ENCODE measurements at places on chromosomes 5 and 9. TPM values are rescaled to one million over a fixed set of nuclear protein-coding genes. Genes with fewer than 3 reads are reported as not detected.

DNA sequence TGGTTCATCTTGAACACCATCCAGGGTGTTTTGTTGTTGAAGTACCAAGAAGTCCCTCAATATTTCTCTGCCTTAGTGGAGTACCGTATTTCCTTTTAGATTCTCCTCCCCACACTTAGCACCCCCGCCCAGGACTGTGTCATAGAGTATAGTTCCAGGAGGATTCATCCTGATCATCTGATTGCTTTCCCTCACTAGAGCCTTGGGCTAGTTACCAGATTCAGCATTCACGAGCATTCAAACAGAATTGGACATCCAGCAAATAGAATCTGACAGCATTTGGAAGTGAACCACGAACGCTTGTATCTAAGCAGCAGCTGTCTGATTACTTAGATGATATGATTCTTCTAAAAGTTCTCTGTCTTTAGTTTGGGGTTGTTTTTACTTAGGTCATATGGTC, 248.1 kb upstream of the TAS2R1 start:
- H3K27ac ChIP-seq, result no peak overlapping the region
- no peaks in the 10 kb centered on the region for H3K4me1 ChIP-seq
- no peaks in the 10 kb centered on the region for H3K36me3 ChIP-seq
- H3K27me3 ChIP-seq, result no peaks in the 10 kb centered on the region
- no peak for DNase-seq

DNA sequence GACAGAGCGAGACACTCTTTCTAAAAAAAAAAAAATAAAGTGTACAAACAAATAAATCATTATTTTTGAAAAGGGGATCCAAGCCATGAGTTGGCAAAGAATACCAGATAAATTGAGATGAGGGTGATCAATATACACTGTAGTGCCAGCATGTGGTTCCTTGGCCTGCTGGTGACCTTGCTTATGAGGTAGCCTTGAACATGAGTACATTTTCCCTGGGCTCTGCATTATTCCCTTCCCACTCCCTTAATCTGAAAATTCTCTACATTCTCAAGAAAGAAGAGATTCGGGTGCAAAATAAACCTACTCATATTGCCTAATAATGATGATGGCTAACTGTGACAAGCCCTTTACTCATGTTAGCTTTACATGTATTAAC, 33.3 kb downstream of the SH3RF2 start:
- H3K4me1 ChIP-seq, result peaks cover 14% of the 10 kb centered on the region
- no peak overlapping the region for H3K4me3 ChIP-seq
- no peaks in the 10 kb centered on the region for H3K36me3 ChIP-seq
- H3K27me3 ChIP-seq, result no peaks in the 10 kb centered on the region

PCDHB8 gene
- 0.63 TPM for total RNA-seq

- no peak within 1 kb of the TSS for H3K27ac ChIP-seq
- H3K27me3 ChIP-seq, result no peaks in the 10 kb centered on the region
- peak; percentile 84 for DNase-seq
- no peaks in the 10 kb centered on the region for H3K36me3 ChIP-seq
Measured at GRCh38 chr5:151020304-151021110, at the start of gene GPX3. Gene GPX3 (plus strand): TSS chr5:151020591. CDS start chr5:151020655, 64 bp downstream.

GRCh38 chr5:38582293-38582974, 26.0 kb upstream of the LIFR start:
- DNase-seq, result no peak
- H3K4me3 ChIP-seq, result no peak overlapping the region
- no peaks in the 10 kb centered on the region for H3K4me1 ChIP-seq
- H3K27me3 ChIP-seq, result no peaks in the 10 kb centered on the region

DNA sequence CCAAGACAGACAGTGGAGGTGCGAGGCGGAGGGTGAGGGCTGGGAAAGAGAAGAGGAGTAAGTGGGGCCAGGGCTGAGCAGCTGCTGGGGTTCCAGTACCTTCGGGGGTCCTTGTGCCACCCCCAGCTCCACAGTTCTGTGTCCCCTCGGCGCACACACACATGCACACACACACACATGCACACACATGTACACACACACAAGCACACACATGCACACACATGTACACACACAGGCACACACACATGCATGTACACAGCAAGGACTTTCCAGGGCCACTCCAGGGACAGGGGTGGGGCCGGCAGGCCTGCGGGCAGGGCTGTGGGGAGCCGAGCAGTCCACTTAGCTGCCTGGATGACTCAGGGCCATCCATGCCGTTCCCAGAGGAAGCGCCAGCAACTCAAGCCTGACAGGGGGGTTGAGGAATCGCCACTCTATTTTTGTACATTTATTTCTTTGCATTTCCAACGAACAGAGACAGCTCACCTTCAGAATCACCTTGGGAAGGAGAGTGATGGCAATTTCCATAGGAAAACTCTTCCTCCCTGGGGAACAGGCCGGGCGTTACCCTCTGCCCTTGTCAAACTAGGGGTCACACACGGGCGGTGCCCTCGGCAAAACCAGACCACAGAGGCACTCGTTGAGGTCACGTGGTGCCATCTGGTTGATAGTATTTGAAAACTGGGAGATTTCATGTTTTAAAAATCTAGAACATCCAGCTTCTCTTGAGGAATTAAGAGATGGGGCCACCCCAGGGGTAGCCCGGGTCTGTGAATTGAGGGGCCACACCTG, 135.7 kb downstream of the ADAMTS2 start:
- no peak overlapping the region for H3K27ac ChIP-seq
- no peaks in the 10 kb centered on the region for H3K36me3 ChIP-seq
- DNase-seq, result no peak

NR2F1-AS1 gene
- total RNA-seq, result 8.2 TPM

TLR4 gene
- total RNA-seq, result 1.7 TPM

- H3K27me3 ChIP-seq, result no peaks in the 10 kb centered on the region
- H3K4me1 ChIP-seq, result no peaks in the 10 kb centered on the region
- H3K4me3 ChIP-seq, result no peak overlapping the region
- peak; percentile 76 for DNase-seq
- no peak overlapping the region for H3K27ac ChIP-seq
Measured at GRCh38 chr5:137629646-137630045, 106.2 kb downstream of the KLHL3 start.

CNOT8 gene
- total RNA-seq, result 84.0 TPM

OCLN gene
- total RNA-seq, result 140 TPM

DNA sequence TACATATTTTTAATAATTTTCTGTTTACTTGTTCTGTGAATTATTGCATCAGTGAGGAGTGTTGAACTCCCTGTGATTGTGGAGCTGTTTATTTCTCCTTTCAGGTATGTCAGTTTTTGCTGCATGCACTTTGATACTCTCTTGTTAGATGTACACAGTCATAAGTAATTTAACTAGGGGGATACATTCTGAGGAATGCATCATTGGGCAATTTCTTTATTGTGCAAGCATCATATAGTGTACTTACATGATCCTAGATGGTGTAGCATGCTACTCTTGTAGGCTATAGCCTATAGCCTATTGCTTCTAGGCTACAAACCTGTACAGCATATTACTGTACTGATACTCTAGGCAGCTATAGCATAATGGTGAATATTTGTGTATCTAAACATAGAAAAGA, 9.5 kb downstream of the DENND4C start:
- no peak overlapping the region for H3K4me3 ChIP-seq
- no peaks in the 10 kb centered on the region for H3K27me3 ChIP-seq
- no peak overlapping the region for H3K27ac ChIP-seq
- no peaks in the 10 kb centered on the region for H3K4me1 ChIP-seq
- H3K36me3 ChIP-seq, result no peaks in the 10 kb centered on the region

GRCh38 chr5:139946440-139946839, 96.7 kb downstream of the NRG2 start:
- H3K4me3 ChIP-seq, result no peak overlapping the region
- H3K36me3 ChIP-seq, result no peaks in the 10 kb centered on the region
- H3K27ac ChIP-seq, result no peak overlapping the region
- peaks cover 18% of the 10 kb centered on the region for H3K27me3 ChIP-seq

PCDHGA4 gene
- total RNA-seq, result 0.17 TPM

- peaks cover 4% of the 10 kb centered on the region for H3K4me1 ChIP-seq
- no peak overlapping the region for H3K4me3 ChIP-seq
- peak overlapping the region; percentile 23 for H3K27ac ChIP-seq
- peak; percentile 70 for DNase-seq
Measured at GRCh38 chr9:93116072-93116961, 17.7 kb downstream of the NINJ1 start.

RORB gene
- 1.8 TPM for total RNA-seq

DNA sequence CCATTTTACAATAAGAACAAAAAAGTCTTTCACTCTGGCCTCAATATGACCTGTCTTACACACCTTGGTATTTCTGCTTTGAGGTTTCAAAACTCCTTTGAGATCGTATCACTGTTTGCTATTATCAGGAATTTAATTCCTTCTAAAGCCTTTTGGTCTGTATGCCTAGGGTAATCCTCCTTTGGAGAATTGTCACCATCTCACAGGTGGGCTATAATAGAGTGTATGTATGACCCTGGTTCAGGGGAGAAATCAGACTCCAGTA, 13.7 kb downstream of the CMYA5 start:
- H3K36me3 ChIP-seq, result no peaks in the 10 kb centered on the region
- no peak for DNase-seq
- H3K4me1 ChIP-seq, result no peaks in the 10 kb centered on the region
- no peak overlapping the region for H3K4me3 ChIP-seq
- no peak overlapping the region for H3K27ac ChIP-seq
- no peaks in the 10 kb centered on the region for H3K27me3 ChIP-seq

DAPK1 gene
- total RNA-seq, result 62.3 TPM

PCDHGA12 gene
- total RNA-seq, result 0.70 TPM

DNA sequence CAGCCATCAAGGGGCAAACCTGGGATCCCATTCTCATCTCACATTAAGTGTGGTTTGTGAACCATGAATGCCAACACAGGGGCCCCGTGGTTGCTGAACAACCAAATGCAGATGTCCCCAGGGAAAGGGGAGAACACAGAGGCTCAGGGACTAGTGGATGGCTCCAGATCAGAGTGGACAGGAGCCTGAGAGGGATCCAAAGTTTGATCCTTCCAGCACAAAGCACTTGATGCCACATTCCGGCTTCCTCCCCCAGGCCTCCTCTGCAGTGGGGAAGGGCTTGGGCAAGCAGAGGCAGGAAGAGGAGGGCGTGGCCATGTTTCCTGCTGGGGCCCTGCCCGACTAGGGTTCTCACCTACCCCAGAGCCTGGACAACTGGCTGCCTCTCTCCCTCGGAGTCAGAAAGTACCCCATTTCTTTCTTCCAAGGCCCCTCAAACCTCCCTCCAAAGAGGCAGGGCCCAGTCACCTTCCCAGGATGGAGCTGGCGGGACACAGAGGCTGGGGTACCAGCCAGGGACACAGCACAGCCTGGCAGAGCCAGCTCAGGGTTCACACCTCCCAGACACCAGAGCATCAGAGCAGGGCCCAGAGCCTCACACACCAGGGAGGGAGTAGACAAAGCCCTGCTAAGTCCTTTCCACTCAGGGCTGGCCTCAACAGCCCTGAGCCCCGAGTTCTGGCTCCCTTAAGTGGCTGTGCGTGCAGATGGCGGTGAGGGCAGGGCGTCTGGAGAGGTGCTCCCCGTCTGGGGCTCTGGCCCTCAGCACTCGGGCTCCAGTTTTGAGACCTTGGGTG, 4.3 kb upstream of the RNF44 start:
- no peaks in the 10 kb centered on the region for H3K36me3 ChIP-seq
- H3K27me3 ChIP-seq, result no peaks in the 10 kb centered on the region
- peak overlapping the region; percentile 97 for H3K27ac ChIP-seq
- peaks cover 38% of the 10 kb centered on the region for H3K4me1 ChIP-seq

LCN1 gene
- not detected for total RNA-seq

DNA sequence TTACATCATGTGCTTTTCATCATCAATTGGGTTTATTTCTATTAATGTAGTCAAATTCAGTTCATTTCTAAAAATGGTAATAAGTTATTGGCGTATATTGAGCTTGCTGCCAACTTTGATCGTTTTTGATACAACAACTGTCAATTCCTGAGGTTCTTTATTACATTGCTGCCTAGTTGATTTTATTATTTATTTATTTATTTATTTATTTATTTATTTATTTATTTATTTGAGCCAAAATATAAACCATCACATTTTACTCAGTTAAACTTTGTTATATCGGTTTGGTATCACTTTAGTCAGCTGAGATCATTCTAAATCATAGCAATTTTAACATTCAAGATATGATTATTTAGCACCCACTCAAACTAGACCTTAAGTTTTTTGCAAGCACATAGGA, 100.0 kb downstream of the FBXO38 start:
- no peak overlapping the region for H3K4me3 ChIP-seq
- peaks cover 9% of the 10 kb centered on the region for H3K27me3 ChIP-seq
- no peak for DNase-seq
- no peak overlapping the region for H3K27ac ChIP-seq
- no peaks in the 10 kb centered on the region for H3K36me3 ChIP-seq

GRCh38 chr5:176664886-176665285, 17.6 kb downstream of the TSPAN17 start:
- no peak for DNase-seq
- no peak overlapping the region for H3K4me3 ChIP-seq

- H3K27me3 ChIP-seq, result no peaks in the 10 kb centered on the region
- DNase-seq, result no peak
- no peak overlapping the region for H3K27ac ChIP-seq
- peaks cover 7% of the 10 kb centered on the region for H3K4me1 ChIP-seq
Measured at GRCh38 chr9:228929-229695, 14.4 kb downstream of the DOCK8 start.

DNA sequence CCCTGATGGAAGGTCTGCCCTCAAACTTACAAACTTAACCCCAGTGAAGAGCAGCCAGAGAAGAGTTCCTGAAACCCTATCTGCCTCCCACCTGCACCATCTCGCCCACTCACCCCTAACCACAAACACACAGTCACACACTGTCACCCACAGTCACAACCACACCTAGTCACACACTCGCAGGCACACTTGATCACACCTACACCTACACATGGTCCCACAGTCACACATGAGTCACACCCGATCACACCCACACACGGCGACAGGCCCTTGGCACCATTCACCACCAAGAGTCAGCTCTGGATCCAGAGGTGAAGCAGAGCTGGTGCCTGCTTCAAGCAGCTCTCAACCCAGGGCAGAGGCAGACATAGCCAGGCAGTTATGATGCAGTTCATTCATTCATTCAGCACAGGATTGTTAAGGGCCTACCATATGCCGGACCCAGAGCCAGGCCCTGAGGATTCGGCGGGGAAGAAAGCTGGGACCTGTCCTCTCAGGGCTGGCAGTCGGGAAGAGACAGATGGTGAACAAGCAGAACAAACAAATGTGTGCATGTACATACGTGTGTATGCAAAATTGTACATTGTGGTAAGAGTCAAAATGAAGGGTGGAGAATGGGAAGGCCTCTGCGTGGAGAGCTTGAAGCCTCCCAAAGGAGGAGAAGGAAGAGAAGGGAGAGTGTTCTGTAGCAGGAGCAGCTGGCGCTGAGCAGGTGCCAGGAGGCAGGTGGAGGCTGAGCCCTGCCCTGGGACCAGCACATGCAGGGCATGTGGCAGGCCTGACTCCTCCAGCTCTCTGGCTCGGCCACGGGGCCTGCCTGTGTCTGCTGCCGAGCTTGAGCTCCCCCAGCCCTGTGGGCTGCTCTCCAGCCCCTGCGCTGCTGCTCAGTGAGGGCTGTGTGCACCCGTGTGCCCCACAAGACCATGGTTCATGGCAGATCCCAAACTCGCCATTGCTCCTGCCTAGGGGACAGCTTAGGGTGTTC, 6.4 kb downstream of the TSPAN17 start:
- H3K27me3 ChIP-seq, result no peaks in the 10 kb centered on the region
- H3K4me1 ChIP-seq, result no peaks in the 10 kb centered on the region
- H3K27ac ChIP-seq, result no peak overlapping the region
